ENCODE measurements at places on chromosomes 13 and 19.

GRCh38 chr13:114020750-114021463 lies 47.0 kb upstream of the C13orf46 start:
- DNase-seq, result no peak
- H3K27me3 ChIP-seq, result no peaks in the 10 kb centered on the region
- H3K4me1 ChIP-seq, result peaks cover 9% of the 10 kb centered on the region
- H3K36me3 ChIP-seq, result peaks cover 91% of the 10 kb centered on the region
- no peak overlapping the region for H3K4me3 ChIP-seq

DNA sequence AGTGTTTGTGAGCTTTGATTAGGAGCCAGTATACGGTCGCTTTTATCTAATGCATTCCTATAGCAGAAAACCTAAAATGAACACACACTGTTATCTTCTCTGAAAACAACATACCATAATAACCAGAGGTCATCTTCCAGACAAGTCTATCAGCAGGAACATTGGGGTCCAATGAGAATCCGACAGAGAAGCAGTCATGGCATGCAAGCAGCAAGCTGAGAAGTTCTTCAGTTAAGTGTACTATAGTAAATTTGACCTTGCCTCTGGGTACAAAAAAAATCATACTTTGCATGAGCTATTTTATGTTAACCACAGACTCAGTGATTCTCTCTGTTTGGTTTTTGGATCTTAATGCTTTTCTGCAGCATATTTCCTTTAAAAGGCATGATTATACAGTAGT lies 1505.1 kb downstream of the PCDH9 start:
- no peak overlapping the region for H3K27ac ChIP-seq
- no peaks in the 10 kb centered on the region for H3K4me1 ChIP-seq
- H3K4me3 ChIP-seq, result no peak overlapping the region
- H3K27me3 ChIP-seq, result no peaks in the 10 kb centered on the region
- no peak for DNase-seq
- no peaks in the 10 kb centered on the region for H3K36me3 ChIP-seq

GRCh38 chr19:44808463-44809371 lies at the start of gene BCAM:
Gene BCAM (plus strand): TSS chr19:44809103. CDS start chr19:44809125, 22 bp downstream.
- H3K36me3 ChIP-seq, result no peaks in the 10 kb centered on the region
- H3K27me3 ChIP-seq, result peaks cover 2% of the 10 kb centered on the region
- peak; percentile 76 for DNase-seq
- peak within 1 kb of the TSS; percentile 56 for H3K27ac ChIP-seq
- peak within 1 kb of the TSS; percentile 84 for H3K4me3 ChIP-seq

DNA sequence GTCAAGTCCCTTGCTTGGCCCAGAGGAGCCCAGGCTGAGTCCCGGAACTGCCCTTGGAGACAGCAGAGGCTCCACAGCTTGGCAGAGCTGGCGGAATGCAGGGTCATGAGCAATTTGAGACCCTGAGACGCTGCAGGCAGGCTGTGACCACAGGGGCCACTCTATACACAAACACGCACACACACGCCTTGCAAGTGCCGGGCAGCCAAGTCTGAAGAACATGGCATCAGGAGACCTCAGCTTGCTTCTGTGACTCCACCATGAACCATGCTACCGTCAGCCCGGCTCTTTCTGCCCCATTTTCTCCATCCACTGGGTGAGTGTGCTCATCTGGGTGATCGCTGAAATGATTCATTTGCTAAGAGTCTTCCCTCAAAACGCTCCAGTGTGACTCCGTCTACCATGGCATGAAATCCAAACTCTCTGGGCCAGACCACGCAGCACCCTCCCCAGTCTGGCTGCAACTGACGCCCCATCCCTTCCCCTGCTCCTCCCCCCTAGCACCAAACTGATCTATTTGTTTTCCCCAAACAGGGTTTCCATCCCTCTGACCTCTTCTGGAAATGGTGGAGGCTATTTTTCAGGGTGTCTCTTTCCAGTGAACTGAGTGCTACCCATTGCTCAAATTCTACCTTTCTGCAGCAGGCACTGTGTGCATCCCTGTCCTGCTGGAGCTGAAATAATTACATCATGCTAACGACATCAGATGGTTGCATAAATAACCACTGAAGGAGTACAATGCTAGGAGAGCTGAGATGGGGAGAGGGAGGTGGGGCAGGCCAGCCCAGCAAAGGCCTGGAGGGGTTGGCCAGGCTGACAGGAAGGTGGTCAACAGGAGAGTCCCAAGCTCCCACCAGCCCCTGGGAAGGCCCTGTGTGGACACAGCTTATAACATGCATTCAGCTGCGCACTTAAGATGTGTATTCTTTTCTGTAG lies 3.1 kb downstream of the CARS2 start:
- no peak overlapping the region for H3K27ac ChIP-seq
- H3K4me3 ChIP-seq, result no peak overlapping the region
- no peaks in the 10 kb centered on the region for H3K27me3 ChIP-seq
- H3K36me3 ChIP-seq, result peaks cover 13% of the 10 kb centered on the region

- H3K27me3 ChIP-seq, result peaks cover 8% of the 10 kb centered on the region
- peaks cover 15% of the 10 kb centered on the region for H3K4me1 ChIP-seq
- no peak for DNase-seq
- no peak overlapping the region for H3K27ac ChIP-seq
Measured at GRCh38 chr19:4586691-4587090, 27.2 kb upstream of the SEMA6B start.

DNA sequence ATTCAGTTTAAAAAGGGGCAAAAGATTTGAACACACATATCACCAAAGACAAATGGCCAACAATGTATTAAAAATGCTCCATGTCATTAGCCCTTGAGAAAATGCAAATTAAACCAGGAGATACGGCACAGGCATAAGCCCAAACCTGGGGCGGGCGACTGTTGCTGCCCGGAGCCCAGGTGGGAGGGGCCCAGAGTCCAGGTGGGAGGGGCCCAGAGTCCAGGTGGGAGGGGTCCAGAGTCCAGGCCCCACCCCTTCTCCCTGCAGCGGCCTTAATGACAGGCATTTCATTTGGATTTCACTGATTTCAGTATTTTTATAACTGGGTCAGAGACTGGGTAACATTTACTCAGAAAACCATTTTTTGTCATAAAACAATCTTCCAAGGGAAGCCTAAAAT lies 78.2 kb downstream of the RASA3 start:
- H3K4me3 ChIP-seq, result no peak overlapping the region
- no peak for DNase-seq
- H3K4me1 ChIP-seq, result peaks cover 11% of the 10 kb centered on the region

GRCh38 chr13:46607768-46608564 lies 55.0 kb downstream of the LRCH1 start:
- no peak overlapping the region for H3K4me3 ChIP-seq
- DNase-seq, result no peak

- peak overlapping the region; percentile 23 for H3K4me3 ChIP-seq
- H3K36me3 ChIP-seq, result no peaks in the 10 kb centered on the region
- H3K27me3 ChIP-seq, result peaks cover 56% of the 10 kb centered on the region
- no peak for DNase-seq
- peak overlapping the region; percentile 24 for H3K27ac ChIP-seq
Measured at GRCh38 chr19:294946-295686, 3.9 kb upstream of the PLPP2 start.

GRCh38 chr13:73894995-73895571 lies 239.1 kb downstream of the KLF12 start:
- no peak overlapping the region for H3K4me3 ChIP-seq
- no peaks in the 10 kb centered on the region for H3K27me3 ChIP-seq
- DNase-seq, result no peak

- no peak overlapping the region for H3K4me3 ChIP-seq
- H3K36me3 ChIP-seq, result no peaks in the 10 kb centered on the region
- no peak overlapping the region for H3K27ac ChIP-seq
- H3K27me3 ChIP-seq, result no peaks in the 10 kb centered on the region
Measured at GRCh38 chr13:29577136-29578051, 18.1 kb downstream of the SLC7A1 start.

DNA sequence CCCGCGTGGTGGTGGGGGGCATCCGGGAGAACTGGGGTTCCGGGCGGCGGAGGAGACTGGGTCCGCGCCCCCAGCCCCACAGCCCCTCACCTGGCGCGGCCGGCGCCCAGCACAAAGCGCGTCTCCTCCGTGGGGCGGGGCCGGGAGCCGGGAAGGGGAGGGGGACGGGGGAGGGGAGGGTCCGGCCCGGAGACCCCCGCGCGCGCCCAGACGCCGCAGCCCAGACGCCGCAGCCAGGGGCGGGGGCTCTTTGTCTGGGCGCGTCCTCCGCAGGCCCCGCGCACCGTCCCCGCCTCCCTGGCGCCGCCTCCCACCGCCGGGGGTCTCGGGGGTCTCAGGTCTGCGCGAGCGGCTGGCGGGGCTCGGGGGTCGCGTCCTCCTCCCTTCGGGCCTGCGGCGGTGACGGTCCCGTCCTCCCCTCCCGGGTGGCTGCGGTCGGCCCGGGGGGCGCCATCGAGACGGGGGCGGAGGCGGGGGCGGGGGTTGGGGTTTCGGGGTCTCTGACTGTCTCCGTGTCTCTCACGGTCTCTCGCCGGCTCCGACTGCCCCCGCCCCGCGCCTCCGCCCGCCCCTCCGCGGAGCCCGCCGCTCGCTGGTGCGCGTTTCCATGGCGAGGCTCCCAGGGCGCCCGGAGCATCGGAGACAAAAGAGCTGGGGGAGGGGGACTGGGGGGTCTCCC lies at the start of gene PLPPR3:
Gene PLPPR3 (minus strand): TSS at position 131 of the 679 bp plus-strand sequence. CDS start 396 bp downstream, outside the sequence.
- H3K27ac ChIP-seq, result peak within 1 kb of the TSS; percentile 68
- H3K27me3 ChIP-seq, result no peaks in the 10 kb centered on the region
- peaks cover 6% of the 10 kb centered on the region for H3K4me1 ChIP-seq
- peak; percentile 79 for DNase-seq

All from neuronal stem cell (in vitro differentiated cells).